ENCODE measurements at places on chromosomes 11 and 22. TPM values are rescaled to one million over a fixed set of nuclear protein-coding genes. Genes with fewer than 3 reads are reported as not detected.

TXN2 gene
- 114 TPM for total RNA-seq

USP2 gene
- total RNA-seq = 0.52 TPM

IGF2 gene
- total RNA-seq = 287 TPM

NXPE2 gene
- not detected for total RNA-seq
